ENCODE measurements at places on chromosomes 2 and 18.

GRCh38 chr2:223269386-223269785 lies 217.4 kb downstream of the KCNE4 start:
- DNase-seq = no peak

GRCh38 chr2:36507408-36507812 lies 90.6 kb downstream of the FEZ2 start:
- DNase-seq = no peak

DNA sequence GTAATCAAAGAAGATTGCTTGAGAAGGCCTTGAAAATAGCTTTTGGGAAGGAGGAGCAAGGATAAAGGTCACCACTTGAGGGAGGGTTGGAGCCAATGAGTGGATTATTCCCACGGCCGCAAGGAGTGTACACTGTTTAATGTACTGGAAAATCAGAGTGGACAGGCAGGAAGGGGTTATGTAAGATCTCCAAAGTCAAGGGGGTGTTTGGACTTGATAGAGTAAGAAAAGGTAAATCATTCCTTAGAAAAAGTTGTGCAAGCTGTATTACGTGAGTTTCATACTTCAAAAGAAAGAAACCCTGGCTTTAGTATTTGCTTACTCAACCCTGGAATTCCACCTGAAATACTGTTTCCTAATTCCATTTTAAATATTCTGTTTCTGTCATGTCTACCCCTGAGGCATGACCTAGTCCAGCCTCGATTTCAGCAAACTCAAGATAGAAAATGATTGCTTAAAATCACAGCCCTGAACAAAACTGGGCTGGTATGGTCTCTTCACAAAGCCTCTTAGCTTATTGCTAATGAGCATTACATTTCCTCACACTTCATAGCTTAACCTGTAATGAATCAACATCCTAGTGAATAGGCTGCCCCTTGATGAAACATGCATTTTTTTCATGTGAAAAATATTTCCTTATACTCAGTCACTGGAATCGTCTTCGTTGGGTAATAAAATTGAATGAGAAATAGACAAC lies 1.1 kb downstream of the MREG start:
- no peak for DNase-seq

- DNase-seq = no peak
These were observed 151.9 kb downstream of the ATP9B start for GRCh38 chr18:79221136-79221535.

GRCh38 chr2:107325981-107326786 lies 440.2 kb upstream of the ST6GAL2 start:
- DNase-seq = no peak

DNA sequence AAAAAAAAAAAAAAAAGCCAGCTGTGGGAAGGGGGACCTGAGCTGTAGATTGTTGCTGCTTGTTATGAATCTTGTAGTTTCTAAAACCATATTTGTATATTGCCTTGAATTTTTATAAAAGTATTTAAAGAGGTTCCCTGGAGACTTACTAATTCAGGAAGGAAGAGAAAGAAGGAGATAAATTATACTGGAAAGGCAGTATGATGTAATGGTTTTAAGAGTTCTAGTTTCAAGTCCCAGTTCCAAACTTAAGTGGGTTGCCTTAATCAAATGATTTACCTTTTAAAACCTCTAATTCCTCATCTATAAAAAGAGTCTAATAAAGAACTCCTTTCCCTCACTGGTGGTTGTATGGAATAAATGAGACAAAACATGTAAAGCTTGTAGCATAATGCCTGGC lies 62.2 kb downstream of the PTRHD1 start:
- DNase-seq = no peak

DNA sequence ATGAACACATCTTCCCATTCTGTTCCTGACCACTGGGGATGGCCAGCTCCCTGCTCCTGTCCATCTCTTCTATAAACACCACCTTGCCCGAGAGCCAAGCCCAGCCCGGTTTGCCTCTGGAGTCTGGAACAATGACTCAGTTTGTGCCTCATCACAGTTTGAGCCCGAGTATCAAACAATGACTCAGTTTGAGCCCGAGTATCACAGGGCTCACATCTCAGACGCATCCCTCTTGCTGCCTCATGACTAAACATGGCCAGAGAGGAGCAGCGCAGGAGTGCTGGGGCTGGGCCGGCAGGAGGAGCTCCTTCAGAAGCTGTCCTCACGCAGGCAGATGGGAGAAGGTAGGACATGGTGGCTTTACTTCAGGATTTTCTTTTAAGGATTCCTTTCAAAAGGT lies 68.7 kb downstream of the PXDN start:
- no peak for DNase-seq

GRCh38 chr2:137117385-137117784 lies 352.0 kb downstream of the THSD7B start:
- no peak for DNase-seq

Data from activated CD8-positive, alpha-beta memory T cell treated with anti-CD3 and anti-CD28 coated beads for 1 hour (primary cell).